ENCODE measurements at places on chromosomes 5 and 9. TPM values are rescaled to one million over a fixed set of nuclear protein-coding genes. Genes with fewer than 3 reads are reported as not detected.

Gene GEMIN5
- 9.3 TPM for polyA plus RNA-seq

Gene PLCXD3
- polyA plus RNA-seq, result 0.31 TPM

Gene SHC3
- polyA plus RNA-seq, result 6.6 TPM

Gene PCDHGA9
- polyA plus RNA-seq, result 3.2 TPM

Gene NOL6
- 21.8 TPM for polyA plus RNA-seq

All from brain (organoid and tissue), 16 donors.